Right lung (tissue), 10 donors: ENCODE measurements at places on chromosomes 2 and 18.

- no peak for DNase-seq
These were observed 63.2 kb downstream of the CEP192 start for GRCh38 chr18:13054336-13054735.

DNA sequence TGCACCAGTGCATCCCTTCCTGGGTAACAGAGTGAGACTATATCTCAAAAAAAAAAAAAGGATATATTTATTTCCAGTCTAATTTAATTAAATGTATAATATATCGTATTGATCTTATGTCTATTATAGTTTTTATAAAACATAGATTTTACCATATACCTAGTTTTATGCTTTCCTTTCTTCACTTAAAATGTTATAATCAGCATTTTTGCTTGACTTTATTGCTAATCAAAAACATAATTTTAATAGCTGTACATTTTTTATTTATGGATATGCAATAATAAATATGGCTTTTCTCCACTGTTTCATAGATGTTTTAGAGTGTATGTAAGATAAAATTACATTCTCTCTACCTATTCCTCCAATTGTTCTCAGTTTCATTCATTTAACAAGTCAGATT, 958.0 kb downstream of the EPHA4 start:
- DNase-seq: no peak

DNA sequence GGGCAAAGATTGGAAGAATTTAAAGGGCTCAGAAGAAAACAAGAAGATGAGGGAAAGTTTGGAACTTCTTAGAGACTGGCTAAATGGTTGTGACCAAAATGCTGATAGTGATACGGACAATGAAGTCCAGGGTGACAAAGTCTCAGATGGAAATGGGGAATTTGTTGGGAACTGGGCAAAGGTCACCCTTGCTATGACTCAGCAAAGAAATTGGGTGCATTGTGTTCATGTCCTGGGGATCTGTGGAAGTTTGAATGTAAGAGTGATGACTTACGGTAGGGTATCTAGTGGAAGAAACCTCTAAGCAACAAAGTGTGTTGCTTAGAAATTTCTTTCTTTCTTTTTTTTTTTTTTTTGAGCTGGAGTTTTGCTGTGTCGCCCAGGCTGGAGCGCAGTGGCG, 6.0 kb upstream of the IL1A start:
- DNase-seq: no peak

- no peak for DNase-seq
These were observed 708 bp upstream of the MALT1 start for GRCh38 chr18:58670404-58671110.

GRCh38 chr2:191064590-191064989, 50.6 kb upstream of the STAT1 start:
- DNase-seq: no peak

GRCh38 chr2:172783165-172783898, 47.7 kb downstream of the RAPGEF4 start:
- DNase-seq: peak; percentile 13

DNA sequence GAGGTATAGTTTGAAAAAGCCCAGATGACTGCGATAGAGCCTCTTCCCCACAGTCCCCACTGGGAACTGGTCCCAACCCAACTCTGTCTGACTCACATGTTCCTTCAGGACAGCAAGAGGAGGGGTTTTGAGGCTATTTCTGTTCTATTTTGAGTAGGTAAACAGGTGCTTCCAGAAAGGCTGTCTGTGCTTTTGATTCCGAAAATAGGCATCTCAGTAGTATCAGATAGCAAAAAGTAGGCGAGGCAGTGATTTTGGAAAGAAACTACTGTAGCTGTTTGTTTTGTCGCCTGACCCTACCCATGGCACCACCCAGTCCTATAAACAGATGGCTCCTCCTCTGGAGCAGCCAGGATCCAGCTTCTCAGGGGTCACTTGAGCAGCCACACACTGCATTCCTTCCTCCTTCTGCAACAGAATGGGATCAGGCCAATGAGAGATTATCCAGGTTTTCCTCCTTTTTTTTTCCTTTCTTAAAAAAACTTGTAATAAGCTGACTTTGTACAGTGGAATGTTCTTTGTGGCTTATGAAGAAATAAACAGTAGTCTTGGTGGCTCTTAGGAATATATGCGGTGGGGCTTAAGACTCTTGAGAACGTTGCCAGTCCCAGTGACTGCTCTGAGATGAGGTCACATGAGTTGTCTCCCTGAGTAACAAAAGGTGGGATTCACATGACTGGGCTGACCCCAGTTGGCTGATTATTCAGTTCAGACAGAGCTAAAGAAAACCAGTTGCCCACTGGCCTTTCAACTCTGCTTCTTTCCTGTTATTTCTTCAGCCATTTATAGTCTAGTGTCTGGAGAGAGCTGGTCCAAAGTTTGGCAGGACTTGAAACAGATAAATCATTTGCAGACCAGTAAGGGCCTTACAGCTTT, 98.6 kb downstream of the KCNS3 start:
- no peak for DNase-seq

DNA sequence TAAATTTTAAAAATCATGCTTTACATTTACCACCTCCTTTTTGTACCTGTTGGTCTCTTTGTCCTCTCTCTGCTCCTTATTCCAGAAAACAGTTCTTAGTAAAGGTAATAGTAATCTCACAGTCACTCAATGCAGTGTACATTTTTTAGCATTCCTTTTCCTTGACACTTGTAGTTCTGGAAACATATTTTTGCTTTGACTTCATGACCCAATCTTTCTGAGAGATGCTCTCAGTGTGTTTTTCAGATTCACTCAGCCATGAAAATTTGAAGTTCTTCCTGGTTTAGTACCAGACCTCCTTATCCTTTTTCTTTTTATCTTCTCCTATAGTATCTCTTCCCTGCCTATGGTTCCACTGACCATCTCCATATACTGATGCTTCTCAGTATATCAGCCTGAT, 747.5 kb upstream of the ZEB2 start:
- DNase-seq: no peak

GRCh38 chr2:211396815-211397214, 840.4 kb downstream of the CPS1 start:
- no peak for DNase-seq

- no peak for DNase-seq
These were observed 193.3 kb downstream of the SLC4A3 start for GRCh38 chr2:219820767-219821166.

GRCh38 chr2:203559641-203560040, 24.5 kb upstream of the RAPH1 start:
- DNase-seq: no peak

GRCh38 chr2:234702731-234703225, 205.9 kb upstream of the ARL4C start:
- no peak for DNase-seq

DNA sequence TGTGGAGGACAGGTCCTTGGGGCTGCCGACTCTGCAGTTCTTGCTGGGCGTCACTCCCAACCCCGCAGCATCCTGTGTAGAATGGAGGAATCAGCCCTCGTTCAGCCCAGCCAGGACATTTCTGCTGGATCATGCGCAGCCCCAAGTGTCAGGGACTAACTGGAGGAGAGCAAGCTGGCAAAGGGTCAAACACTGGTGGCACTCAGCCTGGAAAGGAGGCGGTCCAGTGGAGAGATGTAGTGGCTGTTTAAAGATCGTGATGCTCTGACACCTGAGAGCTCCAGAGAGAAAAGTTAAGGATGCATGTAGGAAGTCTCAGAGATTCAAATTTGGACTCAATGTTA, 63.6 kb upstream of the SH3RF3 start:
- DNase-seq: no peak

DNA sequence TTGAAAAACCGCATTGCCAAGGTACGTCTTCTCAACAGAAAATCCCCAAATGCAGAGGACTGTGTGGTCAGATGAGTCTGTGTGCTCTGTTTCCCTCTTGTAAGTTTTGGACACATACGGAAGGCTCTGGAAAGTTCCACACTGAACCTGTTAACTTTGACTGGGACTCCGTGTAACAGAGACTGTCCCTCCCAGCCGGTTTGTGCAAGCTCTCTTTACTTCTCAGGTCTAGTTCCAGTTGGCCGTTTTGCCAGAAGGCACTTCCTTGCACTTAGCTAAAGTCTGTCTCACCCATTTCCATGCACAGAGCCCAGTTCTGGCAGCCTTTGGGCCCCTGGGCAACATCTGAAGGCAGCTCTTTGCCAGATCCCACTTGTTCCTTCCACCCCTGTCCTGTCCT, 22.0 kb downstream of the EFHD1 start:
- no peak for DNase-seq

DNA sequence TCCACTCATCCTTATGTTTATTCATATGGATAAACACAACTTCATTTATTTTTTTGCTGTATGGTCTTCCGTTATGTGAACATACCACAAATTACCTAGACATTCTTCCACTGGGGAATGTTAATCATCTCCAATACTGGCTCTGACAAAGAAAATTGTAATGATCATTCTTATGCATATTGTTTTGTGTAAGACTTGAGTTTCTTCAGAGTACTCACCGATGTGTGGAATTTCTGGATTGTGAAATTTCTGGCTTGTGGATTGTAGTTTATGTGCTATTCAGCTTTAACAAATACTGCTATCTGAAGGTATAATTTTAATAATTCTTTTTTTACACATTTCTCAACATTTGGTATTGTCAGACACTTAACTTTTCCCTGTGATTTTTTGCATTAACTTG, 212.2 kb upstream of the THUMPD2 start:
- DNase-seq: no peak
